ENCODE measurements at places on chromosomes 12 and 14.

DNA sequence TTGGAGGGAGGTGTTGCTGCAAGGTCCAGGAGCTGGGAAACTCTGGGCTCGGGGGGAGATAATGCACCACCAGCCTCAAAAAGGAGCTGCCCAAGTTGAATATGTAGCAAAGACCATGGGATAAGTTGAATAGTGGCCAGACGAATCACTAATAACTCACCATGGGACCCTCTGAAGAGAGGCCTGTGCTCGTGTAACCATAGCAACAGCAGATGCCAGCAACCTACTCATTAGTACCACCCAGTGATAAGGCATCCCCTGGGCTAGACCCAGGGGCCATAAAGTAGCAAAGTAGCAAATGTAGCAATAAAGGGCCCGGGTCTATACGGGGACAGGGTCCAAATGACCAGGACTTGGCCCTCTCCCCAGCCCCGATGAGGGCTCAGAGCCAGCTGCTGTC, 328.0 kb downstream of the DPF3 start:
- no peak for DNase-seq

DNA sequence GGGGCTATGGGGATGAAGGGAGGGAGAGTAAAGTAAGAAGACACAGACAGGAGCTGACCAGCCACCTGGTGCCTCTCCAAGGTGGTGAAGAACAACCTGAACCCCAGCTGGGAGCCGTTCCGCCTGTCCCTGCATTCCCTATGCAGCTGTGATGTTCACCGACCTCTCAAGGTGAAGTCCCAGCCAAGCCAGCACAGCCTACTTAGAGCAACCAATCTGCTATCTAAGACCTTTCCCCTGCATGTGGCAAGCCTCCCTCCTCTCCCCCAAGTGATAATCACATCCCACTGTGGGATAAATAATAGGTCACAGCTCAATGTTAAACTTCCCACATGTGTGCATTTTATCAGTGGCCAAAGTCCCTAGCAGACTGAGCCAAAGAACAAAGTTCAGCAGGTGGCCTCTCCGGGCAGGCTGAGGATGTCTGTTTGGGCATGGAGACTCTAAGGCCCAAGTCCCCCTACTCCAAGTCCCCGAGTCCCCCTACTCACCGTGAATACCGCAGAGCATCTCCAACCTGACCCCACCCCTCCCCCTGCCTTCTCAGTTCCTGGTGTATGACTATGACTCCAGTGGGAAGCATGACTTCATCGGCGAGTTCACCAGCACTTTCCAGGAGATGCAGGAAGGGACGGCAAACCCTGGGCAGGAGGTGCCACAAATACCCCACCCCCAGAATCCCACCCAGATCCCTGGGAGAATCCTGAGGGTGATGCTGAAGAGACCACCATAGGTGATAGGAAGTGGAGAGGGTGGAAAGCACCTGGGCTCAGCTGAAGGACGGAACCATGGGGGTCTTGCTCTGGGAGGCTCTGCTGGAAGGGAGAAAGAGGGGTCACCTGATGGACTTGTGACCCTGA, 3.5 kb downstream of the CPNE6 start:
- no peak for DNase-seq

- DNase-seq, result no peak
Measured at GRCh38 chr12:68225576-68226476, at the start of gene IL26. Gene IL26 (minus strand): TSS chr12:68225810. CDS start chr12:68225756, 54 bp downstream.

DNA sequence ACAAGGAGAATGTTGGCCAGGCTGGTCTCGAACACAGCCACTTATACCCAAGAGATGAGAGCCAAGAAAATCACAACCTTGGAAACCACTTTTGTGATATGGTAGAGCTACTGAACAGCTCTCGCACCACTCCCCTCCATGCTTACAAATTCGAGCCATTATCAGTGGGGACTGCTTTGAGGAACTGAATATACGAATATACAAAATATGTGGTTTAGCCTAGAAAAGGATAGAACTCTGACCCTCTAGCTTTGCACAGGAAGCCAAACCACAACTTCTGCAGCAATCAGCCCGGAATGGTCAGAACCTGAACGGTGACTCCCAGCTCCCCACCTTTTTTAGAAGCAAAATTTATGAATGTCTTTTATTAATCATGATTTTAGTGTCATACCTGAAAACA, 129.8 kb upstream of the TMEM132C start:
- DNase-seq, result no peak

- no peak for DNase-seq
Measured at GRCh38 chr14:94100847-94101246, 9.7 kb upstream of the IFI27 start.

GRCh38 chr12:79183926-79184325, 319.4 kb downstream of the SYT1 start:
- no peak for DNase-seq

DNA sequence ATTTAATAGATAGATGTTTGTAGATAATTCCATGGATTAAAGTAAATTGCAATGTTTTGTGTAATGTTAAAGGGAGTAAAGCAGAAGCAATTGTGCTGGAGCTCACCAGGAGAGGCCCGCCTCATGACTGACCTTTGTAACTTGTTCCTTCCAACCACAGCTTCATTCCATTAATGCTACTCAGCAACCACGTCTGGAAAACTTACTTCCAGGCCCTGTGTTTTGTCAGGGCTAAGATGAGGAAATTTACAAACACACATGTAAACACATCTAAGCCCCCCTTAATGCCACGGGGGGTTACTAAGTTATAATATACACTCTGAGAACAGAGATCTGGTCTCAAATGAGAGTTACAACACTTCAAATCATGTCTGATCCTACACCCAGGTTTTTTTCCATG, 12.4 kb downstream of the LUM start:
- no peak for DNase-seq

GRCh38 chr14:67963545-67963944, 144.0 kb downstream of the RAD51B start:
- DNase-seq, result no peak

DNA sequence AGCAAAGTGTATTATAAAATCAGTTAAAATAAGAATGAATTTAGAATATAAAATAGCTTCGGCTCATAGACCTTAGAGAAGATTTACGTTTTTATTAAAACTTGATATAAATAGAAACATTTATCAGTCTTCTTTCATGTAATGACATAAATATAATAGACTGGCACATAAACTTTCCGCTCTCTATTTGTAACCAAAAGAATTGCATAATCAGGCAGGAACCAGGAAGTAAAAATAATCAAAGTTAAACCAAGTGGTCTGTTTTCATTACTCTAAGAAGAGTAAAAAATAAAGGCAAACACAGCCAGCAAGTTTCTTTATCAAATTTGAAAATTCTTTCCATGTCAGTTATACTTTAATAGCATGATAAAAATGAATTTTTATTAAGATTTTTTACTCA, 46.3 kb upstream of the ATP2A2 start:
- no peak for DNase-seq

DNA sequence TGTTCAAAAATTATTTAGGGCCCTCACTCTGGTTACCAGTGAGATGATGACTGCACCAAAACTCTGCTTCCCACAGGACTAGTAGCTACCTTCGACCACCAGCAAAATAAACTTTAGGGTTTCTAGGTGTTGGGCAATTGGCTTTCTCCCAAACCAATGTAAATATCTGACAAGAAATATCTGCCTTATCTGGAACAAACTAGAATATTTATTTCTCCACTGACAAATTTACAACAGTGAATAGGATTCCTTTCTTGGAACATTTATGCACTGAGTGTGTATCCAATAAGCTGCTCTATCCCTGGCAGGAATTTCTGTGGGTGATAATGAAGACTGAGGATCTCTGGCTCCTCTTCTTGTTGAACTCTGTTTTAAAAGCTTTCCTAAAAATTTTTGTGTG, 148.6 kb downstream of the SLC6A15 start:
- DNase-seq, result no peak

GRCh38 chr12:50186681-50187080, 19.5 kb upstream of the CERS5 start:
- no peak for DNase-seq

GRCh38 chr12:24707334-24707733, 241.6 kb downstream of the BCAT1 start:
- DNase-seq, result no peak

- no peak for DNase-seq
Measured at GRCh38 chr12:128825835-128826234, 2.1 kb upstream of the SLC15A4 start.

- DNase-seq, result no peak
Measured at GRCh38 chr12:24798335-24798734, 150.6 kb downstream of the BCAT1 start.

DNA sequence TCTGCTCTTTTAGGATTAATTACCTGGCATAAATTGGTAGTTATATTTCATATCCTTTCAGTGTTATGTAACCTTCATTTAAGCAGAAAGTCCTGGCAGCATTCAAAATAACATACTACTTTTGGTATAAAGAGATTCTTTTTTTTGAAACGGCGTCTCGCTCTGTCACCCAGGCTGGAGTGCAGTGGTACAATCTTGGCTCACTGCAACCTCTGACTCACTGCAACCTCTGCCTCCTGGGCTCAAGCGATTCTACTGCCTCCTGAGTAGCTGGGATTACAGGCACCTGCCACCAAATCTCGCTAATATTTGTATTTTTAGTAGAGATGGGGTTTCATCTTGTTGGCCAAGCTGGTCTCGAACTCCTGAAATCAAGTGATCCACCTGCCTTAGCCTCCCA, 9.2 kb downstream of the KTN1 start:
- DNase-seq, result no peak

- DNase-seq, result no peak
Measured at GRCh38 chr14:57277062-57277461, 8.3 kb downstream of the AP5M1 start.

DNA sequence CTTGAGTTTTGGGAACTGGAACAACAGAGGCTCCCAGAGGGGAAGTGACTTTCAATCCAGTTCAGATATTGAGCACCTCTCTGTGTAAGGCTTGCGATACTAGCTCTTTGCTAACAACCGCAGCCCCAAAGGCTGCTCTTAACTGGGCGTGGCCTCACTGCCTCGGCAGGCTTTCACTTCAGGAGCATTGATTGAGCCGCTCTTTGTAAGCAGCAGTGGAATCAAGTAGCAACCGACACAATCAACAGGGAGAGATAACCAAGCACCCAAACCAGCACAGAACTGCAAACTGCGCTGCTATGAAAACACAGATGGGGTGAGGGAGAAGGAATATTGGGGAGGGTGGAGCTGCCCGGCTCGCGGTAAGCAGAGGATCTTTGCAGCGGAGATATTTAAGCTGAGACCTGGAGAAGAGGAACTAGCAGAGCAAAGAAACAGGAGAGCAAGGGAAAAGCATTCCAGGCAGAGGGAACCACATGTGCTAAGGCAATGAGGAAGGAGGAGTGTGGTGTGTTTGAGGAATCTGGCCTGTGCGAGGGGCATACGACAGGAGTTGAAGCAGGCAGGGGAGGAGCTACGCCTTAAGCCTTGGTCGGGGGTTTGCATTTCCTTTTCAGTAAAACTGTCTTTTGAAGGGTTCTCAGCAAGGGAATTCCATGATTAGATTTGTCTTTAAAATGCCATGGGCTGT, 17.3 kb upstream of the YY1 start:
- DNase-seq, result peak; percentile 65

DNA sequence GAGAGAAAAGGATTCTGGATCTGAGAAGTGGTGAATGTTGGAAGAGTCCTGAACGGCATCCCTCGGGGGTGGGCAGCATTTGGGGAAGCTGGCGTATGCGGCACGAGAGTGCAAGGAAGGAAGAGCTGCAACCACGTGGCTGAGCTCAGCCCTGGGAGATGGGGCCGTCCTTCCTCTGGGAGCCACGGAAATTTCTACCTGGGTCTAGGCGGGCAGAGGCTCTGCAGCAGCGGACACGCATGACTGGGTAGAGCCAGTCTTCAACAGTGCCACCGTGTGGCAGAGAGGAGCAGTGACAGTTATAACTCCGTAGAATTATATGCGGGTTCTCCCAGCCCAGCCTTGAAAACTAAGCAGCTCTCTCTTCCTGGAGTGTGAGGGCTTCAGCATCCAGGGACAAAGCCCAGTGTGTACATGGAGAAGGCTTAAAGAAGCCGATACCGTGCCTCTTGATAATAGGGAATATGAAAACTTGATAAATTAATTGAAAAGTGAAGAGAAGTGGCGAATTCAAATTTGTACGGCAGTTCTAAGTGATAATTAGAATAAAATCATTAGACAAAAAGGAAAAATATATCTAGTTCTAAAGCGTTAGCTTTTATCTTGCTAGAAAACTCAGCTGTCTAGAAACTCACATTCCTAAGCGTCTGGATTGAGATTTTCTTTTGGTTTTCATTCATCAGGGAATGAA, 82.9 kb upstream of the STXBP6 start:
- DNase-seq, result peak; percentile 61

DNA sequence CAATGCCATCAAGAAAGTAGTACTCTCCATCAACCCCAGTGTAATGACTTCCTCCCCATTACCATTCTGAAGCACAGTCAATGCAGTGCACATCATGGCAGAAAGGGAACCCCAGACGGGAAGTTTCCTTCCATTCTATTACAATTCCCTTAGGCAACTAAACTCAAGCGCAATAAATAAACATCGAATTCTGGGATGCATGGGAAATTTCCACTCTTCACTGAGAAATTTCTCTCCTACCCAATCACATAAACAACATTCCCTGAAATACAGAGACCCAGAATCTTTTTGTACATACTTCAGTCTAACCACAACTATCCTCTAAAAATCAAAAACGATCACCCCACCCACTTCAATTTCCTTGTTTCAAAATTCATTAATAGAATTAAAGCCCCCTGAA, 20.0 kb downstream of the SARNP start:
- no peak for DNase-seq

GRCh38 chr12:46904406-46905238, 78.8 kb upstream of the SLC38A4 start:
- DNase-seq, result no peak

DNA sequence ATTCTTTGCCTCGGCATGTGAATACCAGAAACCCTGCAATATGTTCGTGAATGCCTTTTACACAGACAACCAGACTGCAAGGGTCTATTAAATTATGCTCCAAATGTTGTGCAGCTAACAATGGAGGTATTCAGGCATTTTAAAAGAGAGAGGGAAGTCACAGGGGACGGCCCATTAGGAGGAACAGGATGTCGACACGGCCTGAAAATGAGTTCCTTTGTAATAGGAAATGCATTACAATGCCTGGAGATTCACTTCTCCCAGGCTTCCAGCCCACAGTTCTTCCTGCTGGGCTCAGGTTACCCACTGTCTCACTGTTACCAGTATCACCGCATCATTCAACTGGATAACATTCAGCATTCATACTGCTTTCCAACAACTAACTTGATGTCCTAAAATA, 2.5 kb downstream of the DUSP6 start:
- no peak for DNase-seq

DNA sequence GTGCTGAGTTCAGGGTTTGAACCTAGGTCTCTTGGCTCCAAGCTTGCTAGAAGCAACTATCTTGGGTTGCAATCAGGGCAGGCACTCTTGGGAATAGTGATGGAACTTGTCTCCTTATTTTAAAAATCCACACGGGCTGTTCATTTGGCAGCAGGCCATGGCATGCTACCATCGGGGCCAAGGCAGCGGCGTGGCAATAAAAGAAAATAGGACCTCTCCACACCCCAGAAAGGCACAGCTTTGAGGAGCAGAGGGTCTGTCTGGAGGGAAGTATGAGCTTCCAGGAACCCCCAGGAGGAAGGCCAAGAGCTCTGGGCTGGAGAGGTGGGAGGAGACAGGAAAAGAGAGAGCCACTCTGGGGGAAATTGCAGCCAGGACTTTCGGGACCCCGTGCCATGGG, 15.3 kb downstream of the RPS6KL1 start:
- no peak for DNase-seq

Data from activated naive CD8-positive, alpha-beta T cell treated with anti-CD3 and anti-CD28 coated beads, Interleukin-2, amount 50 U/mL, for 24 hours (primary cell).